ENCODE measurements at places on chromosomes 2 and 18.

DNA sequence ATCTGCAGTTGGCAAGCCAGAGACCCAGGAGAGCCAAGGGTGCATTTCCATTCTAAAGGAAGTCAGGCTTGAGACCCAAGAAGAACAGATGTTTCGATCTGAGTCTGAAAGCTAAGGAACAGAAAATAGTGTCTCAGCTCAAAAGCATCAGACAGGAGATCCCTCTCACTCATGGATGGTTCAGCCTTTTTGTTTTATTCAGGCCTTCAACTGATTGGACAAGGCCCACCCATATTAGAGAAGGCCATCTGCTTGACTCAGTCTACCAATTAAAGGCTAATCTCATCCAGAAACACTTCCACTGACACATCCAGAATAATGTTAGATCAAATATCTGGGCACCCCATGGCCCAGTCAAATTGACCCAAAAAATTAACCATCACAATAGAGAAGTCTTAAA is 255.0 kb downstream of the TXNL1 start:
- no peak for DNase-seq

DNA sequence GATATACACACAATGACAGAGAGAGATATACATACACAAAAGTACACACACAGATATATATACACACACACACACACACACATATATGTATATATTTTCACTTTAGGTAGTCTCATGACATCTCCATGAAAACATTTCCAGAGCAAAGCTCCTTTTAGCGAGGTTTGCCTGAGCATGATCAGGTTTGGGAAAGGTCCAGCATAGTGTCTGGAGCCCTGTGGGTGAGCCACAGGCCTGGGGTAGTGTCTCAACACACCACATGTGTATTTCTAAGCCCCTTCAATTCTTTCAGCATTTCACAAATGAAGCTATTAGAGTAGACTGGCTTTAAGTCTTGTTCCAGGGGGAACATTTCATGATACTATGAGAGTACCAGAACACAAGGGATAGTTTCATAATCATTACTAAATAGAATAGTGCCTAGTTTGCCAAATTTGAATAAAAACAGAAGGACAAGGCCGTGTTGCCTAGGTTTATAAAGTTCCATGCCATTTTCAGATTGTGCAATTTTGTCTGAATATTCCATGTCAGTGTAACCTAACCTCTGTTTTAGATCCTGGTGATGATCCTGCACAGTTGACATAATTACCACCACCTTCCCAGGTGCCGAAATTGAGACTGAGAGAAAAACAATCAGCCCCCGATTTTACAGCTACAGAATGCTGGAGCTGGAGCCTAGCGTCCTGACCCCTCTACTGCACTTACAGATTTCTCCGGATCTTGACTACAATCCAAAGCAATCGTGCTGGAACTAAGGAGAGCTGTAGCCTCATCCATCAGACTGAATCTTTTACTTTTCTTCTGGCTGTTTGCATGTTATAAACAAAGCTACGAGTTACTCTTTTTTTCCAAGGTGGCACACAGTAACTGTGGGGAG is 332.7 kb downstream of the CYRIA start:
- DNase-seq = no peak

DNA sequence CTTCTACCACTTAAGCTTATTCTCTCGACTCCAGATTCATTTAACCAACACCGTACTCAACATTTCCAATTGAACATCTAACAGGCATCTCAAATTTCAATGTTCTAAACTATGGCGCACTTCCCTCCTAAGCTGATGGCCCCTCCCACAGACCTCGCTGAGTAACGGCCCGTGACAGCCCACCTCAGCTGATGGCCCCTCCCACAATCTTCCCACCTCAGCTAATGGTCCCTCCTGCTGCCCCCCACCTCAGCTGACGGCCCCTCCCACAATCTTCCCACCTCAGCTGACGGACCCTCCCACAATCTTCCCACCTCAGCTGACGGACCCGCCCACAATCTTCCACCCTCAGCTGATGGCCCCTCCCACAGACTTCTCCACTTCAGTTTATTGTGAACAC is 57.1 kb upstream of the TSPYL6 start:
- no peak for DNase-seq

GRCh38 chr2:36329746-36330472 is 25.7 kb upstream of the CRIM1 start:
- DNase-seq = no peak

- no peak for DNase-seq
Measured at GRCh38 chr2:150091846-150092245, 395.6 kb downstream of the RND3 start.

DNA sequence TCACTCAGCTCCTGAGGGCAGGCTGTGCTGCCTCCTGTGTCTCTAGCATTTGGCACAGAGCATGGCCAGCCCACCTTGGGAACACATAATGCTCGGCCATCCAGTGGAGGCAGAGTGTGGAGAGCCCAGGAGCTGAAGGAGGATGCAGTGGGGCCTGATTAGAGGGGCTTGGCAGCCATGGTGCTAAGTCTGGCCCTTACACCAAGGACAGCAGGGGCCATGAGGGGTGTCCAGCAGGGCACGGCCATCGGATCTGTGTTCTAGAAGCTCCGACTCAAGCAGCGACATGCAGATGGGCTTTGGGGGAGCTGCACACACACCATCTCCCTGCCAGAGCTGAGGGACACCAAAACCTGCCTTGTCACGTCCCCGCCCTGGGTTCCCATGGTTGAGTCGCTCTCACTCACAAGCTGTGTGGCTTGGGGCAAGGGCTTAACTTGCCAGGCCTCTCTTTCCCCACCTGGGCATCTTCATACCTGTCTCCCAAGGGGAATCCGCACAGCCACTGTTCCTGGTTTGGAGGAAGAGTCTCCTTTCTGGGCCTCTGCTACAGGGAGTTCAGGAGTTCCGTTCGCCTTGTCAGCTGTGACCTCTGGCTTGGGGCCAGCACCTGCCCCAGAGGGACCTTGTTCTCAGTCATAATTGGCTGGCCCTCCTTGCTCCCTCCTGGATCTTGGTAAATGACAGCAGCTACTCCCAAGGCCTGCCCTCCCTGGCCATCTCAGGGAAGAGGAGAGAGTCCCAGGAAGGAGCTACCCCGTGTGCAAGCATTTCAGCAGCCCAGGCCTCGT is 1.3 kb upstream of the TOGARAM2 start:
- DNase-seq = no peak

DNA sequence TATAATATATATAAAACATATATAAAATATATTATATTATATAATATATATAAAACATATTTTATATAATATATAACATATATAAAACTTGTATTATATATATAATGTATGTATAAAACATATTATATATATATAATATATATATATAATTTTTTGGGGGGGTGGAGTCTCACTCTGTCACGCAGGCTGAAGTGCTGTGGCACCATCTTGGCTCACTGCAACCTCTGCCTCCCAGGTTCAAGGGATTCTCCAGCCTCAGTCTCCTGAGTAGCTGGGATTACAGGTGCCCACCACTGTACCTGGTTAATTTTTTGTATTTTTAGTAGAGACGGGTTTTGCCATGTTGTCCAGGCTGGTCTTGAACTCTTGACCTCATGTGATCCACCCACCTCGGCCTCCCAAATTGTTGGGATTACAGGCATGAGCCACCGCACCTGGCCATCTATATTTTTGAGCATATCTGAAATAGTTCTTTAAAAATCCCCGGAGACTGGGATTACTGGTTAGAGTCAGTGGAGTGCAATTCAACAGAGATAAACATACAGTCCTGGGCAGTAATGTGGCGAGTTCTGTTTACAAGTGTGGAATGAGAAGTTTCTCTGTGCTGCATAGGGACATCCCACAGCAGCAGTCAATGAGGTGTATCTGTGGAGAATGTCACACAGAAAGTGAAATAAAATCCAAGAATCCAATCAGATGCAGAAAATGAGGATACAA is 208.4 kb downstream of the MYCN start:
- no peak for DNase-seq

DNA sequence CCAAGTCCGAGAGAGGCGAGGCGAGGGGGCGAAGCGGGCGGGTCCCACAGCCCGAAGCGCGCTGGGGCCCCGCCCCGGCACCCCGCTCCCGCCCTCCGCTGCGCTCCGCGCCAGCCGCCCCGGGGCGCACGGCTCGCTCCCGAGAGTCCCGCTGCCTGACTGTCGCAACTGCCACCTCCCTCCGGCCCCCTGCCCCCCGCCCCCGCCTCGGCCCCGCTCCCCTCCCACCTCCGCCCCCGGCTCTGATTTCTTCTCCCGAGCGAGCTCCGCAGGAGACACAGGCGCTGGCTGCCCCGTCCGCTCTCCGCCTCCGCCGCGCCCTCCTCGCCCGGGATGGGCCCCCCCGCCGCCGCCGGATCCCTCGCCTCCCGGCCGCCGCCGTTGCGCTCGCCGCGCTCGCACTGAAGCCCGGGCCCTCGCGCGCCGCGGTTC is at the start of gene WNT6:
Gene WNT6, plus strand, starts transcription at position 250 of the 432 bp plus-strand sequence. CDS start 233 bp downstream, outside the sequence.
- no peak for DNase-seq

- no peak for DNase-seq
Measured at GRCh38 chr2:219204425-219205164, 2.0 kb upstream of the ZFAND2B start.

- DNase-seq = no peak
Measured at GRCh38 chr2:29273685-29274611, 158.7 kb downstream of the CLIP4 start.

GRCh38 chr2:199851883-199852282 is 891 bp upstream of the FTCDNL1 start:
- no peak for DNase-seq

- peak; percentile 57 for DNase-seq
Measured at GRCh38 chr2:79512442-79513401, at the start of gene CTNNA2. Gene CTNNA2 (plus strand): TSS chr2:79513051.

DNA sequence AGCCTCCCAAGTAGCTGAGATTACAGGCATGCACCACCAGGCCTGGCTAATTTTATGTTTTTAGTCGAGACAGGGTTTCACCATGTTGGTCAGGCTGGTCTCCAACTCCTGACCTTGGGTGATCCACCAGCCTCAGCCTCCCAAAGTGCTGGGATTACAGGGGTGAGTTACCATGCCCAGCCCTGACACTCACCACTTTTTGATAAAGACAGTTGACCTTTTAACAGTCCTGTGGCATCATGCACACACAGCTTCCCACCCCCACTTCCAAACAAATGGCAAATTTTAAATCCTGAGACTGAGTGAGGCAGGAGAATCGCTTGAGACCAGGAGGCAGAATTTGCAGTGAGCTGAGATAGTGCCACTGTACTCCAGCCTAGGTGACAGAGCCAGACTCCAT is 6.2 kb upstream of the DNAJB2 start:
- no peak for DNase-seq

DNA sequence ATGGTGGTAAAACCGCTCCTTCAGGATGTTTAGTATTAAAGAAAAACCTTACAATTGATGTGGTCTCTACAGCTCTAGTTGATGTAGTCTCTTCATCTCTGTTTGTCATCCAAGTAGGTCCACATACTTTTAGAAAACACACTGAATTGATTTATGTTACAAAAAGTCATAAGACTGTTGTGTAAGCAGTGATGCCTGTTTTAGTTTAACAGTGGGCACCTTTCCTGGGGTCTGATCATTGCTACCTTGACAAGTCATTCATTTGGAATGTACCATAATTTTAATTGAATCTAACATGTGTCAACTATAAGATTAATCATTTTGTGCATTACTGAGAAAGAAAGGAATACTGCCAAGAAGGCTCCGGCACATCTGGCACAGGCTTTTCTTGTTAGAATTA is 34.3 kb downstream of the GIGYF2 start:
- no peak for DNase-seq

DNA sequence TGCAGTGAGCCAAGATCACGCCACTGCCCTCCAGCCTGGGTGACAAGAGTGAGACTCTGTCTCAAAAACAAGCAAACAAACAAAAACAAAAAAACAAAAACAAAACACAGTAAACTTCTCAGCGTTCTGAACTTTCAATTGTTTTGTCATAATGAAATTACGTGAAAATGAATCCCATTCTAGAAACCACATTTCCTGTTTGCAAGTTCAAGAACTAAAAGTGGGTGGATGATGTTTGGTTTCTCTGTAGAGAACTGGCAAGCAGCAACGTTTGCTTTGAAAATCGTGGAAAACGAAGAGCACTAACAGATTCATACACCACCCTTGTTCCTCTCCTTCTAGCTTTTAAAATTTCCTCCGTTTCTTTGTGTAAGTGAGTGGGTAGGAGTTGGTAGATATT is 226.1 kb upstream of the LYPD1 start:
- no peak for DNase-seq

DNA sequence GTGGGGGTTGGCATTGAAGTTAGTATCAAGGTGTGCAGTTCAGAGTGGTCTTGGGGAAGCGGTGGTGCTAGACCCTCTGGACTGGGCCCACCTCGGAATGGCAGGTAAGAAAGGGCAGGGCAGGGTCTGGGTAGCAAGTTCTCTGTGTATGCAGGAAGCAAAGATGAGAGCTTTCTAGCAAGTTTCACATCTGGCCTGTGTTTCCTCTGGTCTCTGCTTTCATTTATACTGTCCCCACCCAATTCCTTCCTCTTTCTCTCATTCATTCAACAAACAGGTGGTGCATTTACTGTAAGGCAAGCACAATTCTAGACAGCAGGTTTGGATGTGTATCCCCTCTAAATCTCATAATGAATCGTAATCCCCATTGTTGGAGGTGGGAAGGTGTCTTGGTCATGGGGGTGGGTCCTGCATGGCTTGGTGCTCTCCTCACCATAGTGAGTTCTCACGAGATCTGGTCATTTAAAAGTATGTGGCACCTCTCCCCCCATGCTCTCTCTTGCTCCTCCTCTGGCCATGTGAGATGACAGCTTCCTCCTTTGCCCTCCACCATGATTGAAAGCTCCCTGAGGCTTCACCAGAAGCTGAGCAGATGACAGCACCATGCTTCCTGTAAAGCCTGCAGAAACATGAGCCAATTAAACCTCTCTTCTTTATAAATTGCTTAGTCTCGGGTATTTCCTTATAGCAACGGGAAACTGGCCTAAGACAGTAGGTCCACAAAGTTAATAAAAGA is 51.8 kb downstream of the PKDCC start:
- DNase-seq = no peak

- no peak for DNase-seq
Measured at GRCh38 chr2:199804831-199805230, 46.2 kb downstream of the FTCDNL1 start.

- peak; percentile 49 for DNase-seq
Measured at GRCh38 chr2:168819050-168819715, 16.7 kb downstream of the NOSTRIN start.

GRCh38 chr2:115609978-115610377 is 1167.5 kb downstream of the DPP10 start:
- DNase-seq = no peak

GRCh38 chr18:79527656-79528315 is 132.1 kb downstream of the NFATC1 start:
- DNase-seq = no peak

DNA sequence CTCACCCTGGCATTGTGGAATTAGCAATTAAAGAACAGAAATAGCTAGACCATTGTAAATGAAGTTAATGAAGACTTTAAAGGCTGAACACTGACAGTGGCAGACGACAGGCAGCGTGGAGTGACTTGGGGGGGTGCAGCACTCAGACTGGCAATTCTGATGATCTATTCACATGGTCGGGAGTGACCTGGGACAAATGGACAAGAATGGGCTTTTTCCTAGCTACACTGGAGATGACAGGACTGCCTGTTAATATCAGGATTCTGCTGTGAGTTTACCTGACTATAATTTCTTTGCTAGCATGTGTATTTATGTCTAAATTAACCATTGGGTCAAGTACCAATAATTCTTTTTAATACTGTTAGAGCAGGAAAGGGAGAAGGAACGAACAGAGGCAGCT is 199.6 kb downstream of the FBXO15 start:
- no peak for DNase-seq

GRCh38 chr2:10494351-10495066 is 46.4 kb upstream of the ODC1 start:
- DNase-seq = no peak
